ENCODE measurements at places on chromosomes 6 and 20.

DNA sequence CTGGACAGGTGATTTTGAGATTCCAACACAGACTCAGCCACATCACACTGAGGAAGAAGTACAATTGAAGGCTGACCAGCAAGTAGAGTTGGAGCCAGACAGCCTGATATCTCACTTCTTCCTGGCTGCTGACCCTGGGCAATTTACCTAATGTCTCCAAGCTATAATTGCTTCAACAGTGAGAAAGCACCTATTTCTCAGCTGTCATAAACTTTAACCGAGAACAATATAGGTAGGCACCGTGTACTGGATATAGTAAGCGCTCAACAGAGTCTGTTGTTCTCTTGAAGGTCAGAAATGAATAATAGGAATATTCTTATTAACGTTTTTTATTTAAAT is 28.3 kb downstream of the STX7 start:
- no peak for DNase-seq

GRCh38 chr6:15577550-15578171 is 85.2 kb downstream of the DTNBP1 start:
- no peak for DNase-seq

GRCh38 chr6:133895573-133896343 is 6.8 kb downstream of the TCF21 start:
- no peak for DNase-seq

GRCh38 chr6:87115402-87116135 is 20.7 kb upstream of the CGA start:
- DNase-seq = no peak

DNA sequence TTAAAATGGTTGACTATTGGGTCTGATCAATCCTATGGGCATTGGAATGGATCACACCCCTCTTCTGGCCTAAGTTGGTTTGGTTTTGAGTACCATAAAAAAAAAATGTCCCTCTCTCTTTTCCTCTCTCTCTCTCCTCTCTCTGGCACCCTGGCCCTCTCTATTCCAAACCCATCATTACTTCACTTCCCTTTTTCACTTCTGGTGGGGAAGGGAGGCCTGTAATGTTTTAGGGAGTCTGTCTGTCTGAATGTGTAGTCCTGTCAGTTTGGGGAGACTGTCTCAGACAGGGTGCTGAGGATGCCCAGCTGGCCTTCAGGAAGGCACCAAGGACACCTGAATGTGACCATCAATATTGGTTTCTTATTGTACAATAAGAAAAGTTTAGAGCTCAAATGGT is 165.8 kb downstream of the CD24 start:
- DNase-seq = no peak

- DNase-seq = no peak
These were observed 23.9 kb downstream of the GNAS start for GRCh38 chr20:58876437-58876836.

GRCh38 chr6:76803038-76803580 is 660.2 kb downstream of the HTR1B start:
- DNase-seq = no peak

- DNase-seq = no peak
These were observed 20.3 kb downstream of the POFUT1 start for GRCh38 chr20:32227744-32228688.

GRCh38 chr6:132400883-132401617 is at the start of gene MOXD1:
TSS of gene MOXD1 (minus strand) at chr6:132401475. CDS start at chr6:132401426, 49 bp downstream.
- DNase-seq = peak; percentile 25

- DNase-seq = no peak
These were observed 29.8 kb upstream of the SCUBE3 start for GRCh38 chr6:35183935-35184334.

DNA sequence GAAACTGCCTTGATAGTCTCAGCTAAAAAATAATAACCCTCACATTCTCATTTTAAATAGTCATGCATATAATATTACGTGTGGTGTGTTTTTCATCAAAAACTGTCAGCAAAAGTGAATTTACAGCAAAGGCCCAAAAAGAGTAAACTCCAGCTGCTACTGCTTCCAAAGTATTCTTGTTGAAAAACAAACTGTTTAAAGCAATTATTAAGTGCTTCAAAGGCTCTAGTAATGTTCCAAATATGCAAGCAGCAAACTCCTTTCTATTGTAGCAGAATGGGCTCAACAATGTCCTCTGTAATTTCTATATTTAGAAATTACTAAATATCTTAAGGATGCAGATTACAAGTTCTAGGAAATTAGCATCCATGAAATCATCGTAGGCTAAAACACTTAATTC is 280.0 kb upstream of the TBX18 start:
- no peak for DNase-seq

DNA sequence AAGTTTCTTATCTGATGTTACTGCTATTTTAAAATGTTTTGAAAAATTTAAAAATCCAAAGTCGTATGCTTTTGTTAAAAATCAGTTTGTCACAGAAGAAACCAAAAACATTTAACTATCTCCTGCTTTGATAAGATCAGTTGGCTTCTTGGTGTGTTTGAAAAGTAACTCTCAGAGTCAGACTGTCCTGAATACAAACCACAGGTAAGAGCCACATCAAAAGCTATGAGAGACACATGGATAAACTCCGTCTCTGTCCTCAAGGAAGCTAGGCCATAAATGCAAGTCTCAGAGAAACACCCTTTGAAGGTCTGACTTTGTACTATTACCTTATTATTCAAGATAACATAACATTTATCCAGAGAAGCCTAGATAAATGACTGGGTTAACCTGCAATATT is 7.7 kb downstream of the HBS1L start:
- no peak for DNase-seq

- DNase-seq = no peak
These were observed 14.4 kb upstream of the SLC22A23 start for GRCh38 chr6:3471286-3471685.

DNA sequence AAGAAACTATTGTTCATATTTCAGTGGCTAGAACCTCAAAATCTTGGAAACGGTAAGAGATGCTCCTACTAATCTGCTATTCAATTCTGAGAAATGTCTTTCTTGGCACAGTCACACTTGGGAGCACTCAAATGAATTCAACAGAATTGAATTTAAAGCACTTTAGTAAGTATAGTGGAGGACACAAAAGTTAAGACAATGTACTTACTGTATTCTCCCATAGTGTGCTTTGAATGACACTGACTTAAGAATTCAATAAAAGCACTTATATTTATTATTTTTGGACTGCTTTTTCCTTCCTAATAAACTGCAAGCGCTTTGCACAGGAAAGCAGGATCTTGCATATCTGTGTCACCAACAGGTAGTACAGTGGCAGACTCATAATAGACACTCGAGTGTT is 156.1 kb upstream of the RIMS1 start:
- no peak for DNase-seq

GRCh38 chr6:29505808-29506207 is 18.1 kb upstream of the MAS1L start:
- DNase-seq = no peak

DNA sequence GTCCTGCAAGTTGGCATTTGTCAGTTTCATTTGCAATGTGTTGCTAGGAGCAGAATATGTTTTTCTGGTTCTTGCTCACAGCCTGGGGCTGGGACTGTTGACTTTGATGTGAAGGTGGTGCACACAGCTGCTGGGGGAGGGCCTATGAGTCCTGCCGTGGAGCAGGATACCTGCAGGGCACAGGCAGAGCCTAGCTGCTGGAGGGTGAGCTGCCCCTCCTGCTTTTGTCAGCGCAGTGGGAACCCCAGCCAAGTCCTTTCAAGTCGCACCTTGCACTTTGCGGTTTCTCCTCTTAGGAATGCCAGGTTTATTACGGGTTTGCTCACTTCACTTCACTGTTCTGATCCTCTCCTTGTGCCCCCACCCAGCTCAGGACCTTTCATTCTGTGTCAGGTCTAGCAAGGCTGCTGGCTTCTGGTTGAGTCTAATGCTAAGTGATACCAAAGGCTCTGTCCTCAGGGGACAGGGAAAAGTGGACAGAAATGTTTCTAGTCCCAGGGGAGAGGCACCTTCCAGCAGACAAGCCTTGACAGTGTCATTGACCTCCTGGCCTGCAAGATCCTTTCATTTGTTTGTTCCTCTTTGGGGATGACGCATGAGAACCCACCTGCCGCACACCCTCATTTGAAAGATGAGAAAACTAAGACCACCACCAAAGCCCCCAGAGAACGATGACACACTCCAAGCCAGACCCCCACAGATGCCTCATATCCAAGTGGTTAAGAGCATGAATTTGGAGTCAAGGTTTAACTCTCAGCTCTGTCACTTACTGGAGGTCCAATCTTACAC is 2.7 kb upstream of the SPO11 start:
- DNase-seq = no peak

DNA sequence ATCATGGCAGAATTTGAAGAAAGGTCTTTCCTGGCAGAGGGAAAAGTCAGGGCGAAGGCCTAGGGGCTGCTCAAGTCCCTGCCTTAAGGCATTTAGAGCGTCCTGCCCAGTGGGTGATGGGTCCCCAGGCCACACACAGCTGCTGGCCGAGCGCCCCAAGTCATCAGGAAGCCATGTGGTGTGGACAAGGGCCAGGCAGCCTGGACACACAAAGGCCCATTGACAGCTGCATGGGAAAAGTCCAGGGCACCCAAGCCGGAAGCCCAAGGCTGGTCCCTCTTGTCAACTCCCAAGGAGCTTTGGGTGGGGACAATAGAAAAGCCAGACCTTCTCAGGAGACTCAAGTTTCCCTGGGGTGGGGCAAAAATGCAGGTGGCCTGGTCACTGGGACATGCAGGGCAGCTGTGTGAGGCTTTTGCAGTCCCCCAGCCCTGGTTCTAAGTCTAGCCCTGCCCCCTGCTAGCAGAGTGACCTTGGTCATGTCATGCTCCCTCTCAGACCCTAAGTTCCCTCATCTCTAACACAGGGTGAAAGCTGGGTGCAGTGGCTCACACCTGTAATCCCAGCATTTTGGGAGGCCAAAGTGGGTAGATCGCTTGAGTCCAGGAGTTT is 44.3 kb upstream of the PTGIS start:
- peak; percentile 93 for DNase-seq
